ENCODE measurements at places on chromosomes 12 and 14.

DNA sequence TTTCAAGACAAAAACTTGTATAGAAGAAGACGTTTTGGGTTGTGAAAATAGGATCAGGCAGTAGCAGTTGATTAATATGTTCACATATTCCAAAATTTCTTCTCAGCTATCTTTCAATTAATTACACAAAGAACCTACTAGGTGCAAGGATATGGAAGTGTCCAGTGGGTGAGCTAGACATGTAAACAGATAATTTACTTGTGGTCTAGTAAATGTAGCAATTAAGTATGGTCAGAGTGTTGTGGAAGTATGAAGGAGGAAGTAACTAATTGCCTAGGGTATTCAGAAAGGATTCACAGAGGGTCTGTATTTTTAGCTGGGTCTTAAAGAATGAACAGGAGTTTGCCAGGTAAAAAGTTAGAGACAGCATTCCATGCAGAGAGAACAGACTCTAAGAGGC is 5.9 kb downstream of the GOLGA5 start:
- DNase-seq = no peak

DNA sequence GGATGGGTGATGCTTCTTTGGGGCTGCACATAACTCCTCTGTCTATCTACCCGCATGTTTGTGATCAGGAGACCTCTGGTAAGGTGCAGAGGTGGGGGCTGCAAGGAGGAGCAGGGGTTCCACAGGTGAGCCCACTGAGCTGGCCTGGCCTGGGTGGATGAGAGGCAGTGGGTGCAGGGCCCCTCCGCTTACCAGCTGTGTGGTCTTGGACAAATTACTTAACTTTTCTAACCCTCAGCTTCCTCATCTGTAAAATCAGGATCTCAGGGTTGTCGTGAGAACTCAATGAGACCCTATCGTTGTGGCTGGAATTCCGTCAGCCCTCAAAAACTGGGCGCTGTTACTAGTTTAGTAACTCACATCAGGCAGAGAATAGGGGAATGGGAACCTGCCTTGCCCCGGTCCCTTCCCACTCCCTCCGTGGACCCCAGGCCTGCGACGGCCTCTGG is 7.5 kb downstream of the PTPN6 start:
- no peak for DNase-seq

- DNase-seq = no peak
Observed at GRCh38 chr12:39300799-39301198, 142.1 kb downstream of the KIF21A start.

DNA sequence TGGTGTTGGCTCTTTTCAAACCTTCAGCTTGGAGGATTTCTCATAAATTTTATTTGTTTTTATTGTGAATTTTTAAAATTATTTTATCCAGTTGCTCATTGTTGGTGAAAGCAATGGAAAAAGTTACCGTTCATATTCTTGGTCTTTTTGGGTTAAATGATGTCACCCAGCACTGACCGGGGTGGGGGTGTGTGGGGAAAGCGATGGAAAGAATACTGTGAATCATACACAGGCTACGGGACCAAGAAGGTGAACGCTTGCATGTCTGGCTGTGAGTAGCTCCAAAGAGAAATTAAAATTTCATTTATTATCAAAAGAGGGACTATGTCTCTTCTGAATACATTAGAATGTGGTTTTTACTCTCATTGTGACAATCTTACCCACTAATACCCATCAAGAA is 430.1 kb downstream of the AEBP2 start:
- no peak for DNase-seq

GRCh38 chr14:54894995-54895394 is 7.6 kb downstream of the GCH1 start:
- no peak for DNase-seq

DNA sequence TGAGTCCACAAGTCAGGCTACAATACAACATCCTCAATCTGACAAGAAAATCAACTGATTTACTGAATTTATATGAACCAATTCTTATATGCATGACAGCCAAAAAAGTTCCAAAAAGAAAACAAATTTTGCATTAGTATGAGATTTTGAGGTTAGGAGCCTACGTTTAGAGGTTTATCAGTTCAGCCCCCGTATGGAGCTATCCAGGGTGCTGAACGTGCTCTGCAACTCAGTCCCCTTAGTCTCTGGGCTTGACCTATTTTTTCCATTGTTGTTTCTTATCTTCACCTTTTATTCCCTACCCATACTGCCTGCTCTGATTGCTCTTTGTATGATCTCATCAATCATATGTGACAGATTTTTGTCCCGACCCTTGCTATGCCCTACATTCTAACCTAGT is 693.0 kb downstream of the NRXN3 start:
- DNase-seq = no peak

DNA sequence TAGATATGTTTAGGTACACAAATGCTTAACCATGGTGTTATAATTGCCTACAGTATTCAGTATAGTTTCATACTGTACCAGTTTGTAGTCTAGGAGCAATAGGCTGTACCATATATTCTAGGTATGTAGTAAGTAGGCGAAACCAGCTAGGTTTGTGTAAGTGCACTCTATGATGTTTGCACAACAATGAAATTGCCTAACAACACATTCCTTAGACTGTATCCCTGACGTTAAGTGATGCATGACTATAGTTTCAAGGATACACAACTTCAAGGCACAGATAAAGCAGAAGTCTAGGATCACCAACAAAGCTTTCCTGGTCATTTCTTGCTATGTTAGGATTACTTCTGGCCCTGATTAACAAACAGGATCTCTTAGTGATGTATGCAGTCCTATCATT is 135.1 kb downstream of the SLC38A1 start:
- no peak for DNase-seq

DNA sequence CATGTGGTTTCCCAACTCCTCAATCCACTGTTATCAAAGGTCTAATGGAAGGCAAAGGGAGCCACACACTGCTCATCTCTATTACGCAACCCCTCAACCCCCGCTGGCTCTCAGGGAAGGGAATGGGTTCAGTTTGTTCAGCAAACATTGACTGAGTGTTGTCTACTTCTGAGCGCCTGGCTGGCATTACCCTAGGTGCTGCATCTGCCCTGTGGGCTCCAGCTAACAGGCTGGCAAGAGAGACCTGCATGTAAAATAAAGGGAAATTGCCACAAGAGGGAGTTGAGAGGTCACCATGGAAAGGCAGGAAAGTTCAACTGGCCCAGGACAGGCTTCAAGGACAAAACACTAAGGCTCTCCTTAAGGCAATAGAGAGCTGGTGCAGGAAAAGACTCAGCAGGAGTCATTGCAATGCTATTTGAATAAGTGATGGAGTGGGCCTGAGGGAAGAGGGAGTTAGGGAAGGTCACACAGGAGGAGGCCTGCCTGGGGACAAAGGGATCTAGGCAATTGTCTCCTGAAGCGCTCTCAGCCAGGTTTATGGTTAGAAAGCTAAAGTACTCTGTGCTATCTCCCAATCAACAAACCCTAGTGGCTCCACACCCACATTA is 5.5 kb upstream of the ZNF740 start:
- no peak for DNase-seq

GRCh38 chr12:15546102-15546701 is 223.9 kb downstream of the PTPRO start:
- DNase-seq = no peak

DNA sequence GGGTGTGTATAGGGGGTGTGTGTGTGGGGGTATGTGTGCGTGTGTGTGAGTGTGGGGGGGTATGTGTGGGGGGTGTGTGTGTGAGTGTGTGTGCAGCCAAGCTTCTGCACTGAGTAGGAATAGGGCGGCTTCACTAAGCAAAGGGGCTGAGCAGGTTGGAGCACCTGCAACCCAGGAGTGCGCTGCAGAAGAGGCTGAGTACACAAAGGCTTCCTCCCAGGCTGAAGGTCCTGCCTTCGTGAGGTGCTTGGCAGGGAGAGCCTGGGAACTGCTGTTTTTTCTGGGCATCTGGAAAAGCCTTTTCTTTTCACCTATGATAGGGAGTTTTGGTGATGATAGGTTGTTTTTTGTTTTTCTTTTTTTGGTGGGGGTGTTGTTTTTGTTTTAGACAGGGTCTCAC is 6.0 kb upstream of the NUDT14 start:
- no peak for DNase-seq

- DNase-seq = no peak
Observed at GRCh38 chr14:80930836-80931389, 10.6 kb downstream of the CEP128 start.

GRCh38 chr12:2248087-2248900 is 195.5 kb downstream of the CACNA1C start:
- no peak for DNase-seq

- no peak for DNase-seq
Observed at GRCh38 chr12:89844539-89844938, 135.9 kb upstream of the ATP2B1 start.

DNA sequence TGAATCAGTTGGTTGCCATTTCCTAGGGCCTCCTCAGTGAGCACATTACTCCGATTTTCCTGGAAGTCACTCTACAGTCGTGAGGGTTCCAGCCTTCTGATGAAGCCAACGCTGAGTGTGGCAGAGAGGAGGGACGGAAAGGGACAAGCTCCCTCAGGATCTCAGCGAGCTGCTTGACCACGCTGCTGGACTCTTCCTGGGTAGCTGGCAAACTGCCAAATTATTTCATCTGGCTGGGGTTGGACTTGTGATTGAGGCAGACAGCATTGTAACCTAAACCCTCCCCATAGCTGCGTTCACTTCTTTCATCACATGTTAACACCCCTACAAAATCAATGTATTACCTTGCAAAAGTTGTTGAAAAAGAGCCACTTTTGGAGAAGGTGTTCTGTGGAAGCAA is 69.6 kb upstream of the CHST11 start:
- DNase-seq = no peak

DNA sequence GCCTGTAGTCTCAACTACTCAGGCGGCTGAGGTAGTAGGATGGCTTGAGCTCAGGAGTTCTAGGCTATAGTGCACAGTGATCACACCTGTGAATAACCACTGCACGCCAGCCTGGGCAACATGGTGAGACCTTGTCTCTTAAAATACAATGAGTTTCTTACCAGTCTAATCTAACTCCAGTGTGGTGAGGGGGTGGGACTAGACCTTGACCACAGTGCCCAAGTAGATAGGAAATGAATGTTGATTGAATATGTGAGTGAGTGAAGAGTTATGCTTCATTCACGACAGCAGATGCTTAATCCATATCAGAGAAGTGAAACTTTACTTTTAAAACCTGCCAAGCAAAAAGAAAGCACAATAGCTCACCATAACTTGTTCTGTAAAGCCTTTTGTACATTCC is 11.2 kb upstream of the AK7 start:
- no peak for DNase-seq

DNA sequence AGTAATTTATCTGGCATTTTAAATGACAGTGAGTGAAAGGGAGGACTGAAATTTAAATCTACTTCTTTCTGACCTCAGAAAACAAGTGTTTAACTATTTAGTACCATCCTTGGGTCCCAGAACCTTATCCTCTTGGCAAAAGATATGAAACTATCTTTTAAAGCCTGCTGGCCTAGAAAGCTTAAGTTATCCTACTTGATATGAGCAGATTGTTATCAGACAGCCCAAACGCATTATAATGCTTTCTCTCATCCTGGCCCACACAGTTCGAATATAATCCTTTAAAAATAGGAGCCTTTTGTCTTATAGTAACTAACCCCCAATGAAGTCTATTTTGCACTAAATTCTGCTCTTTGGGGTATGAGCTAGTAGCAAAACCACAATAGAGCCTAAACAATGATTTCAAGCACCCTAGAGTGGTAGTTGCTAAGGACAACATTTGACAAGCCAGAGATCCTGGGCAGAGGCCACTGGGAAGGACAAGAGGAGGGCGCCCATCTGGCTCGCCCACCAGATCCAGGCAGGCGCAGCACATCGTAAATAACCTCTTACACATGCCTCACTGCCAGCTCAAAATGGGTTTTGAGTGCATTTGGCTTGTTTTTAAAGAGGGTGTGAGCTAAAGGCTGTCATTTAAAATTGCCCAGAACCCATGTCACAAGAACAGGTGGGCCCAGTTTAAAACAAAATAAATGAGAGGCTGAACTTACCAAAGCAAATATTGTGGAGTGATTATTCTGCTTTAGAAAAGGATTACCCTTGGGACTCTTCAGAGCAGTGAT is 37.7 kb upstream of the CRY1 start:
- no peak for DNase-seq

- DNase-seq = no peak
Observed at GRCh38 chr12:96452261-96452922, 37.0 kb upstream of the CFAP54 start.

DNA sequence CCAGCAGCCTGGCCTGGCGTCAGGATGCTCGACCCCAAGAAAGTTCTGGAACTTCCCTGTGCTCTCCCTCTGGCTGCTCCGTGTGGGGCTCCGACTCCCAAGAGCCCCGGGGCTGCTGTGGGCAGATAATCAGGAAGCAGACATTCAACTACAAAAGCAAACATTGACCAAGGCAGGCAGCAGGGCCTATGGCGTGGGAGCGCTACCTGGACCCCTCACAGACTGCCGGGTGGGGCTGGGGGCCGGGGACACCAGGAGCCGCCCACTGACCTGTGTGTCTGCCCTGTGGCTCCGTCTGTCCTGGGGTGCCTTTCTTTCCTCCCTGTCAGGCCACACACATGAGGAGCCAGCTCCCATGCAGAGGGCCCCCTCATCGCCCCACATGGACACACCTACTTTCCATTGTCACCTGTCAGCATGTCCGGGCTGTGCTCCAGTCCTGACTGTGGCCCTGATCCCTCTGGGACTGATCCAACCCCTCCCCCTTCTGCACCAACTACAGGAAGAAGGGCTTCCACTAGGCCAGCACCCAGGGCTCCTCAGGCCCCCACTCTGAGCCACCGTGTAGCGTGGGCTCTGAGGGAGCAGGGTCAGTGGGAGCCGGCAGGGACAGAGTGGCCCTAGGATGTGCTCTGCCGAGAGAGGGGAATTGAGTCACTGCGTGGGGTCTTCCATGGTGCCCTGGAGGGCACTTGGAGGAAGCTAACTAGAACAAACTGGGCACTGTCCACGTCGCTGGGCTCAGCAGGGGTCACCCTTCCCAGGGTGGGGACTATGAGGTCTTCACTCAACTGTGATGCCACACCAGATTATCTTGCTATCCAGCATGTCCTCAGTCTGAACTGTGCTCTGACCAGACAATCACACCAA is 215.4 kb upstream of the C14orf180 start:
- no peak for DNase-seq

DNA sequence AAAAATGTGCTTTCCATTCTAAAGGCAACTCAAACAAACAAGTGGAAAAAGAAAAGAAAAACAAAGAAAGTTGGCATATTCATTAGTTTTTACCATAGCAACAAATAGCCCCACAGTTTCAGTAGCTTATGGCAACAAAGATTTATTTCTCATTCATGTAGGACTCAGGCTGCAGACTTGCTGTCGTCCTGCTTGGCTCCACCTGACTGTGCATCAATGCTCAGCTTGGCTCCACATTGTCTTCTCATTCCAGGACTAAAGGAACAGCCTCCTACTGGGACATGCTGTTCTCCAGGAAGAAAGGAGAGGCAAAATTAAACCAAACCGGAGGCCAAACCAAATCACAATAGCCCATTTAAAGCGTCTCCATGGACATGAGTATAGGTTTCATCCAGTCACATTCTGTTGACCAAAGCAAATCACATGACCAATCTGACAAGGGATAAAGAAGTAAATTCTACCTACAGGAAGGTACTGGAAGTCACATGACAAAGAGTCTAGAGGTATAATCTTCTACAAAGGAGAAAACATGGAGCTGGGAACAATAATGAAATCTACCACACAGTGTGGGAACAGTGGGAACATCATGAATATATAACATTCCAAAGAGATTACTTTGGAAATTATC is 222.5 kb downstream of the PIK3C2G start:
- no peak for DNase-seq

Measured in stimulated activated CD8-positive, alpha-beta memory T cell treated with anti-CD3 and anti-CD28 coated beads, Interleukin-2, amount 100 ng/mL, for 1 hour (primary cell).